ENCODE measurements at places on chromosomes 5 and 9. TPM values are rescaled to one million over a fixed set of nuclear protein-coding genes. Genes with fewer than 3 reads are reported as not detected.
A peak's percentile ranks its signal among the peaks of the same experiment; 100 is the strongest.

The SYK gene
- total RNA-seq = not detected

The PCDHB16 gene
- 4.0 TPM for total RNA-seq

The SLC6A7 gene
- total RNA-seq = not detected

The PGM5 gene
- 2.0 TPM for total RNA-seq

The INSL4 gene
- total RNA-seq = not detected

The PRLR gene
- total RNA-seq = 0.51 TPM

The TUT7 gene
- 17.7 TPM for total RNA-seq

The NR5A1 gene
- 1.0 TPM for total RNA-seq

The GFPT2 gene
- total RNA-seq = 20.3 TPM

The APC gene
- total RNA-seq = 51.7 TPM

- no peak for DNase-seq
These were observed 14.4 kb downstream of the VDAC1 start for GRCh38 chr5:133990396-133990795.

GRCh38 chr9:111621895-111622480 is 9.1 kb upstream of the DNAJC25 start:
- DNase-seq = peak; percentile 19

DNA sequence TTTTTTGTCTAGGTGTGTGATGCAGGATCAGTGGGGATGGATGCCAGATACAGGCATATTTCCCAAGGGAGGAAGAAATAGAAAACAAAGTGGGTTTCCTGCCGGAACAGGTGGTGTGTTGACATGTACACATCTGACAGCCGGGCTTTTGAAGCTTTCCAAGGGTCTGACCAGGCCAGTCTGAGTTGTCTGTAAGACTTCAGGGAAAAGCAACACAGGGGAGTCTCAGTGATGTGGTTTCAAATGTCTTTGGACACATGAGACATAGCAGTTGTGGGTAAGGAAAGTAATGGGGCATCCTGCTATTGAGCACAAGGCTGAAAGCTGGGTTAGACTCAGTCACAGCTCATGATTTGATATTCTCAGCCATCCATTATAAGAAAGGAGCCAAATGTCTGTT is 274.9 kb downstream of the PIK3R1 start:
- no peak for DNase-seq

GRCh38 chr9:5442400-5443011 is 4.8 kb upstream of the PLGRKT start:
- peak; percentile 63 for DNase-seq

- no peak for DNase-seq
These were observed 27.3 kb downstream of the SARDH start for GRCh38 chr9:133710661-133711427.

DNA sequence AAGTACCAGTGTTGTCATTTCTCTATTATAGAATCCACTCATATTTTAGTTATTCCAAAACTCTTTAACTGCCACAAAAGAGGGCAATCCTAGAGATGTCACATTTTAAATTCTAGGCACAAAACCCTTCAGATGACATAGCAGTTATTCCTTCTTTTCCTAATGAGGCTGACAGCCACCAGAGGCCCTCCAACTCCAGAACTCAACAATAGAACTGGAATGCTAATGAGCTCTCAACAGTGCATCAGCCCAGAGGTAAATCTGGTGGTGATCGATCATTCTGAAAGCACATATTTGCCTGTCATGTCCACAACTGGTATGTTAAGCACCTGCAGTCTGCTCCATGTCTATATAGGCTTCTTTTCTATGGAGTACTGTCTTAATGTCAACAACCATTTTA is 40.2 kb upstream of the RAB3C start:
- peak; percentile 41 for DNase-seq

DNA sequence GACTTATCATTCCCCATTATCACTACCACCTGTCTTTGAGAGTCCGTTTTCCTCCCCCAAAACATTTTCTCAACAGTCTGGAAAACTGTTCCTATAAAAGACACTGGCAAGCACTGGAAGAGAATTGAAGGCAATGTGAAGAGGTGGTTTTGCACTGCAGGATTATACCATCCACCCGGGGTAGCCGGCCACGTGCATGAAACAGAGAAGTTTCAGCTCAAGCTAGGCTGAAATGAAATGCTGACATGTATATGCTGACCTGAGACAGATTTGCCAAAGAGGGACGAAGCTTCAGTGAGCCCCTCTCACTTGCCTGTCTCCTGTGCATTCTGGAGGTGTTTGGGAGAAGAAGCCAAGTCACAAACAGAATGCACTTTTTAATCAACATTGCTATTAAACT is 567.0 kb downstream of the EBF1 start:
- DNase-seq = no peak

DNA sequence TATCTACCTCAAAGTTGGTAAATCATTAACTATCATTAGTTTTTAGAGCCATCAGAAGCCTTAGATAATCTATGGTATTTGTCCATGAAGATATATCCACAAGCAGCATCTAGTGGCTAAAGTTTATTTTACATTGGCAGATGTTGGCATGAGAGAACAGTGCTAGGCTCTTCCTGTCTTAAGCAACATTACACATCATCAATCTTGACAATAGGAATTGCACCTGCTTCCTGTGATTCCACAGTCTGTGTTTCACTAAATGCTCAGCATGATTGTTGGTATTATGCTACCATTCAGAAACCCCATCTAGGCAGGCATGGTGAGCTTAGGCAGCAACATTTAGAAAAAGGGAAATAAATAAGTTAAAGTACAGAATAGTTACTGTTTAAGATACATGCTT is 246.6 kb downstream of the SLCO4C1 start:
- DNase-seq = no peak

- no peak for DNase-seq
These were observed 34.2 kb downstream of the C9orf50 start for GRCh38 chr9:129586685-129587084.

- DNase-seq = peak; percentile 74
These were observed 470.7 kb downstream of the CDK5RAP2 start for GRCh38 chr9:120109242-120109641.

DNA sequence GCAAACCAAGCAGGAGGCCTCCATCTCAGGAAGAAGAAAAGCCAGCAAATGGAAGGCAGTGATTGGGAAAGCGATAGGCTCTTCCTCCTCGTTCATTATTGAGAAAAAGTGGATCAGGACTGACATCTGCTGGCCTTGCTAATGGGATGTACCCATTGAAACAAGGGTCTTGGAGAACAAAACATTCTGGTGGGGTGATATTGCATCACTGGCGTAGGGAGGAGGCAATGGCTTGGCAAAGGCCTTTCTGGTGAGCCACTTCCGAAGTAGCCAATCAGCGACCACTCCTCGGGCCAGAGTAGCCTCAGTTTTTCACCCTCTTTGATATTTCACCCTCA is 86.7 kb upstream of the NFIB start:
- DNase-seq = peak; percentile 63

DNA sequence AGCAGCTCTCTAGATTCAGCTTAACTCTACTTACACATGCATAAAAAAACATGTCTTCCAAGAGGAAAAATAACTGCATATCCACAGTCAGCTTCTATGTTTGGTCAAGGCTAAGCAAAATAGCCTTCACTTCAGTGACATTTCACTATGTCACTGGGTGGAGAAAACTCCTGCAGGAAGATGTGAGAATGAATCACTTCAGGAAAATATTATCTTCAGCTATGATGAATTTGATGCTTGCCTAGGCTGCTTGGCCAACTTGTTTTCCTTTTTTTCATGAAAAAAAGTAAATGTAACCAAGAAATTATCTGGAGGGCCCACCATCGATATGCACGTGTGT is 143.0 kb upstream of the ZNF608 start:
- DNase-seq = no peak

DNA sequence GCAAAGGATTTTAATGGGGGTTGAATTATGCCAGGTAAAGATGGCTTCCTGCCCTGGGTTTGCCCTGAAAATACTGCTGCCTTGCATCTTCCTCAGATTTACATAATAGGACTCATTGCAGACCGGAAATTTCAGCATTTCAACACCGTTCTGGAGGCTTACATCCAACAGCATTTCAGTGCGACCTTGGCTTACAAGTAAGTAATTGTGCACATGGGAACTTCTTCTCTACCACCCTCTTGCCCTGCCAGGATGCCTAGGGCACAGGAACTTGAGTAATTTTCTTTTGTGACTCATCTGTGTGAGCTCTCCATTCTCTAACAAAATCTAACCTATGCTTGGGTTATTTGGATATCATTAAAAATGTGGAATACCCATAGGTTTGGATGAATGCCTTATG is 80.2 kb downstream of the DOCK2 start:
- DNase-seq = no peak

DNA sequence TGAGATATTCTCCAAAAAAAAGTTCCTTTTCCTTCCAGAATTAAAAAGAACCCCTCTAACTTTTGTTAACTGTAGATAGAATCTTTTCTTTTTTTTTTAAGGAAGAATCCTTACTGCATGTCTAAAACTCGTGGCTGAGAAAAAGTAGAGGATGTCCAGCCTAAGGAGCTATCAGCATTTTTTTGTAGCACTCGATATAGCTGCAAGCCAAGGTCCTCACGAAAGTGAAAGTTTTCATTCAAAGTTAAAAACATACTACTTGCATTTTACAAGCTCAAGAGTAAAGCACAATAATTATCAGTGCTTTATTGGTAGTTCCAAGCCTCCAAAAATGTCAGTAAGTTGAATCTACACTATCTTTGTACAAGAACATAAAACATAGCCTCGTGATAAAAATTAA is 28.7 kb upstream of the ZSWIM6 start:
- DNase-seq = no peak

DNA sequence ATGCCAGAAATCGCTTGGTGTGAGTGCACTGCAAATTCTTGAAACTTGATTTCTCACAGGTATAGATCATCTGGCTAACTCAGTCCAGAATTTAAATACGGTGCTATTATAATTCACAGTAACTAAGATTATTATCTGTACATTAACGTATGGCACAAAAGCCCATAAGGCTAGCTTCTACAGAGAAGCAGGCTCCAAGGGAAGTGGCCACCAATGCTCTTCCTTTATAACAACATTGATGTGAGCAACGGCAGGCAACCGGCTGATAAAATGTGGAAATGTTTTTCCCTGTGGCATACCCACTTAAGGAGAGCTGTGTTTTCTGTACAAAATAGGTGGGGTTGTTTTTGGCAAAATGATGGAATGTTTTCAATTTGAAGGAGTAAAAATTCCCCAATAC is 35.7 kb downstream of the SEMA4D start:
- no peak for DNase-seq

DNA sequence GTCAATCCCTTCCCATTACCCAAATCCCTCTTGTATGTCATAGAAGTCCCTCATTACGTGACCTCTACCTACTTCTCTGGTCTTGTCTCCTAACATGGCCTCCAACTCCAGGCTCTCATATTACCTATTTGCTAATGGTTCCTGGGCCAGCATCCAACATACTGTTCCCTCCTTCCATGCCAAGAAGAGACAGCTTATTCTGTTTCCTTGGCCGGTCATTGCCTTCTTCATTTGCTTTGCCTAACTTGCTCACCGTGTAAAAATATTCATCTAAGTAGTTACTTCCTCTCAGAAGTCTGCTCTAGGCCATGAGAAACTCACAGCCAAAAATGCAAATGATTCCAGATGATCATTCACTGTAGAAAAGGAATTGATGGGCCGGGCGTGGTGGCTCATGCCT is 8.9 kb upstream of the IL6ST start:
- DNase-seq = no peak

- DNase-seq = no peak
These were observed 541.7 kb downstream of the EFNA5 start for GRCh38 chr5:107129051-107129450.

DNA sequence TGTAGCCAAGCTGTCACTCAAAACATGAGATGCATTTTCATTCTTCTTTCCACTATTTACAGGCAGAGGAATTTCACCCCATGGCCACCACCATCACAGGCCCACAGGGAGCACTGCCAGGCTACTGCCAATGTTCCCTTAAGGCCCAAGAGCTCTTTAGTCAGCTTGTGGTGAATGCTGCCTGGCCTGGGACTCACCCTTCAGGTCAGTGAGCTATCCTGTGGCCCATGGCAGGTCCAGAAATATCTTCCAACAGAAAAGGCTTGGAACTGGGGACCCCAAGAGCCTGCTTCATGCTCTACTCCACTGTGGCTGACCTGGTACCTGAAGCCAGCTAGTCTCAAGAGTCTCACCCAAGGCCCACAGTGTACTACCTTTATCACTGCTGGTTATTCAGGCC is 1518.7 kb upstream of the CDH9 start:
- no peak for DNase-seq

DNA sequence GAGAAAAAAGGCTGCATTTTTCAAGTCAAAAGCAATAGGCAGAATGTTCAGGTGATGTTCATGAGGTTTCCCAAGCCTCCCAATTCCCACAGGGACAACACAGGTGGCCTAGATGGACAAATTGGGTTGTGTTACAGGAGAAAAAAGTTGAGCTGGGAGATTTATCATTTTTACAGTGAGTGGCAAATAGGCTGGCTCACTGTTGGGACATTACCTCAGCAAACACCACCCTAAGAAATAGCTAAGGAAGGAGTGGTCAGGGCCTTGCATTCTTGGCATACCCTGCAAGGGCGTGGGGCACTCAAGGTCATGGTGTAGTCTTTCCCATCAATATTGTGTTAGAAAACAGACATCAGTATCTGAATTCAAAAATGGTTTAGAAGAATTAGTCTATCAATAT is 23.3 kb upstream of the CPLANE1 start:
- no peak for DNase-seq

DNA sequence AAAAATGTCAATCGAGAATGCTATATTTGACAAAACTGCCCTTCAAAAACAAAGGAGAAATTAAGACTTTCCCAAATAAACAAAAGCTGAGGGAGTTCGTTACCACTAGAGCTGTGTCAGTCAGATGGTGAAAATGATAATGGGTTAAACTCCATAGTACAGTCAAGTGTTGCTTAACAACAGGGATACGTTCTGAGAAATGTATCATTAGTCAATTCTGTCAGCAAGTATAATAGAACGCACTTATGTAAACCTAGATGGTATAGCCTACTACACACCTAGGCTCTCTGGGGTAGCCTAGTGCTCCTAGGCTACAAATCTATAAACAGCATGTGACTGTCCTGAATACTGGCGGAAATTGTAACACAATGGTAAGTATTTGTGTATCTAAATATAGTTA is 138.7 kb downstream of the DRD1 start:
- no peak for DNase-seq

DNA sequence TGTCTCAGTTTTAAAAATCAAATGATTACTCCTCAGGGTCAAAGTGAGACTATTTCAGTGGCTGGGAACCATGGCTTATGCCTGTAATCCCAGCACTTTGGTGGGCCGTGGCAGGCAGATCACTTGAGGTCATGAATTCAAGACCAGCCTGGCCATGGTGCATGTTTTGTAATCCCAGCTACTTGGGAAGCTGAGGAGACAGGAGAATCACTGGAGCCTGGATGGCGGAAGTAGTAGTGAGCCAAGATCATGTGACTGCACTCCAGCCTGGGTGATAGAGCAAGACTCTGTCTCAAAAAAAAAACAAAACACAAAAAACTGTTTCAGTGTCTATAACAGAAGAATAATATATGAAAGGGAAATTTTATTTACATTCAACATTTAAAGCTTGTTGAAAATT is 182.9 kb downstream of the ARHGEF28 start:
- no peak for DNase-seq

GRCh38 chr5:54743997-54744788 is 226.6 kb downstream of the SNX18 start:
- DNase-seq = peak; percentile 48

Measured in neural progenitor cell (in vitro differentiated cells).